Astrocyte of the cerebellum (primary cell): ENCODE measurements at places on chromosomes 5 and 9.

DNA sequence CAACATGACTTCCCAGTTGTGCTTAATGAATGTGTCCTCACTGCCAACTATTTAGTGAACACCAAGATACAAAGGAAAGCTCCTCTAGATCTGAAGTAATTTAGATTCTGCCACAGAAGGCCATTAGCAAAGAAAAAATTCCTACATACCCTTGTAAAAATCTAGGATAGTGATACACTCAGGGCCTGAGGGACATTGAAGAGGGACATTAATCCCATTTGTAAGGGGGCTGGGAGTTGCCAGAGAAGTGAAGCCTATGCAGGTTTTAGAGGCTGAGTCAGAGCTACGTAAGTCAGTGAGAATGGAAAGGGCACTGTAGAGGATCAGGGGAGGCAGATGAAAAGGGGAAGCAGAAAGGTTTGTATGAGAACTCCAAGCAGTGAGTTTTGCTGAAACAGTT, 286.9 kb upstream of the TARS1 start:
- no peak for DNase-seq

DNA sequence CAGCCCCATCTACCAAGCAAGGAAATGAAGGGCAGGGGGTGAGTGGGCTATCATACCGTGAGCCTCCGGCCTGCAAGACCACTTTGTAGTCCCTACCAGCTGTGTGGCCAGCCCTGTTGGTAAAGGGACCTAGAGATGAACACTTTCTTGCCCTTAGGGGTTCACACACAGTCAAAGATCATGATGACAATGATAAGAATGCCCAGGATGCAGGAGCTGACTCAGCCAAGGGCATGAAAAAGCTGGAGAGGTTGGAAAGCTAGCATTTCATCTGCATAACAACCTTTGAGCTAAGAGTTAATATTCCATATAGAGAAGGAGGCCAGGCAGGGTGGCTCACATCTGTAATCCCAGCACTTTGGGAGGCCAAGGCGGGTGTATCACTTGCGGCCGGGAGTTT, 19.2 kb upstream of the FGFR4 start:
- DNase-seq = no peak

DNA sequence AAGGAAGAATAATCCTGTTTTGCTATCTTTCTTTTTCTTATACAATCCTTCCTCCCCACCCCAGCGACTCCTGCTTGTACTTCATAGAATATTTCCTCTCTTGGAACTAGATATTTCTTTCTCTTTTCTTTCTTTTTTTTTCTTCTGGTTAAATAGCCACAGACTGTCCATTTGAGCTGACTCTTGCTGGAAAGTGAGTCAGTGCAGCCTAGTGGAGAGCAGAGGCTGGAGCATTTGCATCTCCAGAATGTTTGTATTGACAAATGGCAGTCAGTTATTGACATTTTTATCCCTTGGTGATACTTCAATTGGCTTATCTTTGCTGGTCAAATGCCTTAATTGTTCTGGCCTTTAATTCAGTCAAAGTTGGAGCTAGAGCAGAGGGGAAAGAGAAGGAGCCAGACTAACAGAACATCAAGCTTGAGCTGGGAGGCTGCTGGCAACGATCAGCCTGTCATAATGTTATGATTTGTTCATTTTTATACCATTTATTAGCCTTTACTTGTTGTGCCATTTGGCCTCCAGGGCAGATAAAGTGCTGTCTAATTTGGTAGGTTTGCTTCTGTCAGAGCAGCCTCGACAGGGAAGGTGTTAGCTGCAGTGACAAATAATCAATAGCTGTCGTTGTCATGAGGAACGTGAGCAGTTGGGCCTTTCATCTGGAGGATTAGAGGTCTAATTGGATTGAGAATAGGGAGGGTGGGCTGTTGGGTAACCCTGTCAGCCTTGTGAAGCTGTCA, 69.0 kb downstream of the INVS start:
- no peak for DNase-seq

- peak; percentile 69 for DNase-seq
These were observed 6.0 kb upstream of the NIPBL start for GRCh38 chr5:36870399-36871040.

DNA sequence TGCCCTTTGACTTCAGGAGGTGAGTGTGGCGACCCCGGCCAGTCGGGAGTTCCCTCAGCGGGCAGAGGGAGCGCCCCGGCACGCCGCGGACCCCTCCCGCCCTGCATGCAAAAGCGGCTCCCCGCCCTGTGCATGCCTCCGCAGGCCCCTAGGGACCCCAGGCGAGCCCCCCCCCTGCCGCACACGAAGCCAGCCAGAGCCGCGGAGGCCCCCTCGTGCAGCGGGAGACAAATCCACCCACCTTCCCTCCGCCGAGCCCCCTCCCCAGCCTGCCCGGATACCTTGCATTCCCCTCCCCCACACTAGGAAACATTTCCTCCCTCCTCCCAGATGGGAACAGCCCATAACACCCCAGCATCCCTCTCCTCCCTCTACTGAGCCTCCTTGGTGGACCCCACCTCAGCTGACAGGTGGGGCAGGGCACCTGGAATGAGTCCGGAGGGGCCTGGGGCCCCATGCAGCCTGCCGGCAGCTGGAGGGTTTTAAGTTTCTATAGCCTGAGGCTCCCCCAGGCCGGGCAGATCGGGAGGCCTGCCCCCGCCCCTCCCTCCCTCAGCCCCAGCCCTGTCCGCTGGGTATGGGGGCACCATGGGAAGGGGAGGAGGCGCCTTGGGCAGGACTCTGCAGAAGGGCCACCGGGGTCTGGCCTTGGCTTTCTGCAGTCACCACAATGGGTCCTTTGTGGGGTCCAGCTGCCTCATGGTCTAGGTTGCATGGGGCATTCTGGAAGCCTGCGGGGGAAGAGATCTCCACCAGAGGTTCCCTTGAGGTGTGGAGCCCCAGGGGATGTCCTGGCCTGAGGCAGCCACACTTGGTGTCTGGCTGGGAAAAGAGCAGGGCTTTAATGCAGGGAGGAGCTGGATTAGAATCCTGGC, 601 bp downstream of the ERGIC1 start:
- DNase-seq = no peak

DNA sequence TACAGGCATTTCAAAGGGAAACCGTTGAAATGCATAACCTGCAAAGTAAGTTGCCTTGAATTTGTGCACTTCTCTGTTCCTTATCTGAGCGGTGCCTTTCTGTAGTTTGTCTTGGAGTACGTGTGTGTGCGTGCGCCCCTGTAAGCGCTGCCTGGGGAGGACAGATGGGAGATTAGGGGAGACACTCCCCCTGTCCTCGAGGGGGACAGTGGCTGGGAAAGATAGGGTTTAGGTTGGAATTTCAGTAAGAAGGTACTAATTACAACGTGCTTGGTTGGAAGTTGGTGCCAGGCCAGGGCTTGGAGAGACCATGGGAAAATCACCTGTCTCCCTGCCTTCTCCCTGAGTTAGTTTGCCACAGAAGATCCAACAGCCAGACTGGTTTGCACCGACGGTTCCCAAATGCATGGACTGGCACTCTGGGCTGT, 73.2 kb downstream of the PIK3R1 start:
- DNase-seq = no peak

- no peak for DNase-seq
These were observed 7.5 kb upstream of the SPATA9 start for GRCh38 chr5:95690333-95690732.

DNA sequence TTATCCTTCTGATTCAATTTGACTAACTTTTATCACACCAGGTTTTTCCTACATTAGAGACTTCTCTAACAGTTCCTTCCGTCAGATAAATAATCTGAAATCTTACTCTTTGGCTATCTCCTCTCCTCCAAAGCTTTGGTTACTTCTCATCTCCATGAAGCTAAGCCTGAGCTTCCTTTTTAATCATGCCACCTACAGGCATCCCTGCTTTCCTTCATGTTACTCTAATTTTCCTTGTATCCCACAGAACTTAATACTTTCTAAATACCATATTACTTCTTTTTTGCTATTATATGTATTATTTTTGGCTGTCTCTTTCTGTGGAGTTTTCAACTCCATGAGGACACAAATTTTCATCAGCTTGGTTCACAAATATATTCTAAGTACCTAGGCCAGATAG, 49.7 kb downstream of the C9 start:
- no peak for DNase-seq

- no peak for DNase-seq
These were observed 90.6 kb downstream of the ZCCHC7 start for GRCh38 chr9:37210737-37211523.

GRCh38 chr5:81513982-81514381, 120.0 kb upstream of the ACOT12 start:
- DNase-seq = no peak

DNA sequence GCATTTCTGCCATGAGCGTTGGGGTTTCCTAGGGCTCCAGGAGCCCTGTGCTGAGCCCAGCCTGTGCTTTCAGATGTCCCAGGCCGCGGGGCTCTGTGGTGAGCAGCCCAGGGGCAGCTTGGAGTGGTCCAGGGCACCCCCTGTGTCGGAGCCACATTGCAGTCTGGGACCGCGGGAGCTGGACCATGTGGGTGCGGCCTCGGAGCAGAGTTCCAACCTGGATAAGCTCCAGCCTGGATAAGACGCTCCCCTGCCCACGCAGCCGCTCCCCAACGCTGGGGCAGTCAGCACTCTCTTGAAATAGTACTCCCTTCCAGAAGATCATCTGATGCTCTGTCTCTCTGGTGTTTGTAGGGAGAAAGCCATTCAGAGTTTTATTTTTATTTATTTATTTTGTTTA, 111.1 kb downstream of the WNK2 start:
- DNase-seq = no peak

DNA sequence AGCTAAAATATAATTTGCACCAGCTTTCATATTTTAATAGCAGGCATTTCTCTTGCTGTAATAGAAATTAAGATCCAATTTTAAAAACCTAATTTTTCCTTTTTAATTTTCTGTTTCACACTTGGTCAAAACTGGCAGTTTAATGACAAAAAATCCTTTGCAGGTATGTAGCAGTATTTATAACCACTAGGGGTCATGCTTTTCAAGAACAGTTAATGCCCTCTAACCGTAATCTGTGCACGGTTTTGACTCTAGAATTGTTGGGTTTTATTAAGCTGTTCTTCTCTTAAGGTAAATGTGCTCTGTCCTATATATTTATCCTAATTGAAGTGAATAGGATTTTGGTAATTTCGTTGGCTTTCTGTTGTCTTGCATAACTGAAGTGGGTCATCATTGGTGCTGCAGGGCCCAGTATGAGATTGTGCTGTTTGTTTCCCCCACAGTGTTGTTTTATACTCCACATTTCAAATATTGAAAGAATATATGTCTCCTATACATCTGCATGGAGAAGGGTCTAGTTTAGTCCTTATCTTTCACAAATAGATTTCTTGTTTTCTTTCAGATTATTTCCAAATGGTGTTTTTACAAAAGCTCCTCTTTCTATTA, 107.4 kb downstream of the SCAMP1 start:
- peak; percentile 54 for DNase-seq

DNA sequence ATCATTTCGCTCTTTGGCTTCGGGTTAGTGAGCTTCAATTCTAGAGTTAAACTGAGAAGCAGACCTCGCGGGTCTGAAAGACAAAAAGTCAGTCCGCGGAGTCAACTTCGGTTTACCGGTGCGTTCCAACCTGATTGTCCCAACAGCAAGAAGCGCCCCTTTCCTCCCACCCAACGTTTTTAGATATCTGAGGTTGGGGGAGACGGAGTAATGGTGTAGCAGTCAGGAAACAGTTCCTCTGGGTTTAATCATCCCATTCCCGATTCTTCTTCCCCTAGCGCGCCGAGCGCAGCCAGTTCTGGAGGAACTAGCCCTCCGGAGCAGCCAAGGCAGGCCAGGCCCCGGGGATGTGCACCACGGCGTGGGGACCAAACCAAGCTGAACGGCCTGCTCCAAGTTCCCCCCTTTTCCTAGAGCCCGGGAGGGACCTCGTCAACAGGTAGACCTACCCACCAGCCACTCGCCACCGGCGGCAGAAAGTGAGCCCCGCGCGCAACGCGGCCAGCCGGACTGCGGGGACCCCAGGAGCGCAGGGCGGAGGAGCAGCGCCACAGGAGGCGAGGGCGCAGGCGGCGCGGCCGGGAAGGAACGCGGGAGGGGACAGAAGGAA, 622 bp upstream of the ISL1 start:
- DNase-seq = no peak

- no peak for DNase-seq
These were observed 1944.2 kb upstream of the NUDT12 start for GRCh38 chr5:105506692-105507277.

GRCh38 chr5:2817031-2817603, 65.6 kb upstream of the IRX2 start:
- DNase-seq = no peak

- DNase-seq = no peak
These were observed 29.1 kb downstream of the DDX46 start for GRCh38 chr5:134787692-134788091.

GRCh38 chr9:26637101-26637500, 255.5 kb downstream of the CAAP1 start:
- no peak for DNase-seq

- DNase-seq = no peak
These were observed 52.5 kb upstream of the PDE8B start for GRCh38 chr5:77157732-77158532.

DNA sequence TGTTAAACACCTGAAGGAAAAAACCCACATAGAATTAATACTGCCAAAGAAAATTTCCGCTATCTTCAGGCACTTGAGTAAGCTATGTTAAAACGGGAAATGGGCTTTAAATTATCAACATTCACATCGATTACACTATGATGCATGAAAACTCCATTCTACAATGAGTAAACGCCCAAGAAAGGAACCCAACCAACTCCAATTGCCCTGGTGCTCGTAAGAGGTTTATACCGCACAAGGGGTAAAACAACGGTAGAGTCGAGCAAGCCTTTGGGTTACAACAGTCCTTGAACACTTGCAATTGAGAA, 1.0 kb downstream of the AGTPBP1 start:
- DNase-seq = no peak

DNA sequence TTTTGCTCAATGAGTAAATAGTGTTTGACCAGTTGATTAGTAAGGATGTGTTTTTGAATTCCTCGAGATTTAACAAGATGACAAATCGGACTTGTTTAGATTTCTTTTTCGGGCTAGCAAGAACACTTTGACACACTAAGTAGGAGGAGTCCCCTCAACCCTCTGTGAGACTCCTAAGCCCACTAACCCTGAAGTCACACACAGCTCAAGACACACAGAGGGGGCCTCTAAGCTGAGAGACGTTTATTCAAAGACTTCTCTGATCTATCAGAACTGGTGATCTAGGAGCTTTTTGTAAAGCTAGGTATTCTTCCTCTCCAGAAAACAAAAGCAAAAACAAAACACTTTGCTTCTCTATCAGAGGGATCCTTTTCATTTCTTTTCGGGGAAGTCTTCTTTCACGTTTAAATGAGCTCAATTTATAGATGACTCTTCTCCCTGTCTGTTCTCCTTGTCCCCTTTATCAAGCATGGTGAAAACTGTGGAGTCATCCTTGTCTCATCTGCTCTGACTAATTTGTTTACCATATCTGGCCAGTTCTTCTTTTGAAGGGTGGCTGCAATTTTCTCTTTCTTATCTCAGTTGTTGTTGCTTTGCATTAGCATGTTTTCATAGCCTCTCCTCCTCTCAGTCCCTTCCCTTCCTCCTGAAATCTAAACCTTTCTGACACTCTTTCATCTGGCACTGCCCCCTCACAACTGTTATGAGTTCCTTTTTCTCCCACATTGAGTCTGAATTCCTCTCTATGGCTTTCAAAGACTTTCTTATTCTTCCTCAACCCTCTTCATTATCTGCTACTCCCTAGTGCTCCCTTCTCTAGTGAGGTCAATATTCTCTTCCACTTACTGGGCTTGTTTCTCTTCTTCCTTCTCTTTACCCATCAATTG, 68.5 kb upstream of the RAI14 start:
- DNase-seq = no peak
